NCI-H524 treated with DMSO at 0.1 percent for 48 hours (cell line): ENCODE measurements at places on chromosomes 7 and 10.
A peak's percentile ranks its signal among the peaks of the same experiment; 100 is the strongest.

GRCh38 chr7:101973130-101973529, 155.7 kb downstream of the CUX1 start:
- no peak for DNase-seq

DNA sequence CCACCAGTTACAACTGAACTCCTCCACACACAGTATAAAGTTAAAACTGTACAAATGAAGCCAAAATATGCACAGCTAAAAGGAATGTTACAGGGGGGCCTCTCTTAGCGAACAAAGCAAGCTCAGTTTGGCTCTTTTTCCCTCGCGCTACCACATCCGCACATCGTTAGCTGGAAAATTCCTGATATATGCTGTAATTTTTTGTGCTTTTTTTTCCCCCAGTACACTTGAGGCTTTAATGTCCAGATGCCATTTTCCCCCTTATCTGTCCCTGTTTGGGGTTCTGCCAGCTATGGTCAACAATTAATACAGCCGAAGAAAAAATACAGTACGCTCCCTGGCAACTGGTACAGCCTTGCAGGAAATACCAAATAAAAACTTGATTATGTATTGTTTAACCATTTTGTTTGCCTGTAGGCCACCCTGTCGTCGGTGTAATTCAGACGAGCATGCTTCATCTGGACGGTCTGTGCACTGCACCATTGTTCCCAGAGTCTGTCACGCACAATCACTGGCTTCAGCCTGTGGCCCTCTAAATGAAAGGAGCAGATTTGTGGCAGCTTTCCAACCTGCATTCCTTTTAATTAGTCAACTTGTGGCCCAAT, 108.1 kb upstream of the FAM133B start:
- peak; percentile 22 for DNase-seq

DNA sequence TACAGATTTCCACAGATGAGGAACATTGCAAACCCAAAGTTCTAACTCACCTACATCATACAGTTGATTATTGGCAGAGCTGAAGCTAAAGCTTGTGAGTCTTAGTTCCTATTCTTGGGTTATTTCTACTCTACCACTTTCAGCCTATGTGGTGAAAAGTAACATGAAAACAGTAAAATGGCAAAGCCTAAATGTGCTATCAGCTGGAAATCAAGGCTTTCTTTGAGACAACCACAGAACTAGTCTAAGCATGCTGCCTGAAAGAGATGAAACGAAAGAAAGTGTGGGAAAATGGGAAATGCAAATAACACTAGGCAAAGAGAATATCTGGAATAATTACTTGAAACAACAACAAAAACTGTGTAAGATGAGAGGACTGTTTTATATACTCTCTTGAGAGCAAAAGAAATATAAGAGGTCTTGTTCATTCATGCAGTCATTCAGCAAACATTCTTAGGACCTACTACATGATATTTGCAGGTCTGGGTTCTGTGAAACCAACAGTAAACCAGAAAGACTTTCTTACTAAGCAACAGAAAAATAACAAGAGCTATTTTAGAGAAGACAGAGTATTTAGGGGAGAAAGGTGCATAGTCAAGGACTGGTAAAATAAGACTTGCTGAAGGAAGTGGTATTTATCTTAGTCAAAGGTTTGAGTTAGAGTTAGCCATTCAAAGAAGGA, 437.1 kb downstream of the HTR7 start:
- no peak for DNase-seq

DNA sequence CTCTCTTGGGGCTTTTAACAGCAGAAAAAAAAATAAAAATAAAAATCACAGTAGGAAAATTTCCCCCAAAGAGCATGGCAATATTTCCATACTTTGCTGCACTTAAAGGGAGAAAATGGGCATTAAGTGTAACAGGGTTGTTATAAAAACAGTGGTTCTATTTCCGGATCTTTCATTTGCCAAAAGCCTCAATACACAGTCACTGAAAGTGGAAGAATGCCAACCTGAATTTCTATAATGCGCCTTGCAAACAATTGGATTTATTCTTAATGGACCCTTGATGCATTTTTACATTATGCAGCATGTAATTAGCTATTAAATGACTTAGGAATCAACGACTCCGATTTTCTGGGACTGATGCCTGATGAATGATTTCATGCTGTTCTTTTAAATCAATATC, 127.6 kb upstream of the NANOS1 start:
- no peak for DNase-seq

DNA sequence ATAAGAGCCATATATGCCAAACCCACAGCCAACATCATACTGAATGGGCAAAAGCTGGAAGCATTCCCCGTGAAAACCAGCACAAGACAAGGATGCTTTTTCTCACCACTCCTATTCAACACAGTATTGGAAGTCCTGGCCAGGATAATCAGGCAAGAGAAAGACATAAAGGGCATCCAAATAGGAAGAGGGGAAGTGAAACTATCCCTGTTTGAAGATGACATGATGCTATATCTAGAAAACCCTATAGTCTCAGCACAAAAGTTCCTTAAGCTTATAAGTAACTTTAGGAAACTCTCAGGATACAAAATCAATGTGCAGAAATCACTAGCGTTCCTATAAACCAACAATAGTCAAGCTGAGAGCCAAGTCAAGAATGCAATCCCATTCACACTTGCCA, 23.8 kb upstream of the STARD3NL start:
- no peak for DNase-seq

DNA sequence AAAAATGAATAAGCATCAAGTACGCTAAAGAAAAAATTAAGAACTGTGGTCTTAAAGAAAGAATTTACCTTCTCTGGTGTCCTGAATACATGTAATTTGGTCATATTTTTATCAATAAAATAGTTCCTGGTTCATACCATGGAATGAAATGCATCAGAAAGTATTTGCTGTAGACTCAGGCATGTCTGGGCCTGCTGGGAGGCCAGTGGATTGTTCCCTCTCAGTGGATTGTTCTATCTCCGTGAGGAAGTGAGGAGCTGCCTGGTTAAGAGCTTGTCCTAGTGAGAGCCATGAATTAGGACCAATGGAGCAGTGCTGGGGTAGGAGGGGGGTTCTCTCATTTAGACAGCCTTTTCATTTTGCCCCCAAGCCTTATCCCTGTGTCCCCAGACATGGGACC, 211.7 kb upstream of the HABP2 start:
- no peak for DNase-seq

DNA sequence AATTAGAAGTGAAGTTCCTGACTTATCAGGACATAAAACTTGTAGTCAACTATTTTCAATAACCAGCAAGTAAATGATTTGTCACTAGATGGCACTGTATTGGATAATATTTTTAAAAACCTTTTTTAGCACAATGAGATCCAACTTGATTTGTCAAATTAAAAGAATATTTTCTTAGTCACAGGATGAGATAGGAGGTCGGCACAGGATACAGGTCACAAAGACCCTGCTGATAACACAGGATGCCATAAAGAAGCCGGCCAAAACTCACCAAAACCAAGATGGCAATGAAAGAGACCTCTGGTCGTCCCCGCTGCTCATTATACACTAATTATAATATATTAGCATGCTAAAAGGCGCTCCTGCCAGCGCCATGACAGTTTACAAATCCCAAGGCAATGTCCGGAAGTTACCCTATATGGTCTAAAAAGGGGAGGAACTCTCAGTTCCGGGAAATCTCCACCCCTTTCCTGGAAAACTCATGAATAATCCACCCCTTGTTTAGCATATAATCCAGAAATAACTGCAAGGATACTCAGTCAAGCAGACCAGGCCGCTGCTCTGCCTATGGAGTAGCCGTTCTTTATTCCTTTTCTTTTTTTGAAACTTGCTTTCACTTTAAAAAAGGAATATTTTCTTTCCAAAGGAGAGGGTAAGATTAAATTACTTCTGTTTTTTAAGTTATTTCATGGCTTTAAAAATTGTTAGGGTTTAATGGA, 255.7 kb upstream of the MKLN1 start:
- DNase-seq = no peak

GRCh38 chr10:60821656-60822055, 43.4 kb downstream of the CDK1 start:
- DNase-seq = no peak

- DNase-seq = no peak
Observed at GRCh38 chr10:126349101-126349500, 39.2 kb downstream of the ADAM12 start.

DNA sequence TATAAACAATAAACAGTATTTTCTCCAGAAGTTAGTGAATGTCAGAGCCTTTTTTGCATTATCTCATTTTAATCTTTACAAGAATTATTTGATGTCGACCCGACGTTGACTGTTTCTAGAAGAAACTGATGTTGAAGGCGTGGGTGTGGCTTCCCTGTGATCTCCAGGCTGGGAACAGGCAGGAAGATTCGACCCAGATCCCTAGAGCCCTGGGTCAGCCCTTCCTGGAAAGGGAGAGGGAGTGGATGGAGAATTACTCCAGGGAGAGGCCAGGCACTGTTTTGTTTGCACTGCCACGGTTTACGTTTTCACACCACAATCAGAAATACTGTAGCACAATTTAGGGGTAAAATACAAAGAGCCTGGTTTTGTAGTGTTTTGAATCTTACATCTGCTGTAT, 133.1 kb downstream of the ADARB2 start:
- no peak for DNase-seq

GRCh38 chr7:148436571-148436970, 154.0 kb upstream of the C7orf33 start:
- DNase-seq = peak; percentile 27

GRCh38 chr7:6416516-6417145, 31.1 kb downstream of the DAGLB start:
- no peak for DNase-seq

DNA sequence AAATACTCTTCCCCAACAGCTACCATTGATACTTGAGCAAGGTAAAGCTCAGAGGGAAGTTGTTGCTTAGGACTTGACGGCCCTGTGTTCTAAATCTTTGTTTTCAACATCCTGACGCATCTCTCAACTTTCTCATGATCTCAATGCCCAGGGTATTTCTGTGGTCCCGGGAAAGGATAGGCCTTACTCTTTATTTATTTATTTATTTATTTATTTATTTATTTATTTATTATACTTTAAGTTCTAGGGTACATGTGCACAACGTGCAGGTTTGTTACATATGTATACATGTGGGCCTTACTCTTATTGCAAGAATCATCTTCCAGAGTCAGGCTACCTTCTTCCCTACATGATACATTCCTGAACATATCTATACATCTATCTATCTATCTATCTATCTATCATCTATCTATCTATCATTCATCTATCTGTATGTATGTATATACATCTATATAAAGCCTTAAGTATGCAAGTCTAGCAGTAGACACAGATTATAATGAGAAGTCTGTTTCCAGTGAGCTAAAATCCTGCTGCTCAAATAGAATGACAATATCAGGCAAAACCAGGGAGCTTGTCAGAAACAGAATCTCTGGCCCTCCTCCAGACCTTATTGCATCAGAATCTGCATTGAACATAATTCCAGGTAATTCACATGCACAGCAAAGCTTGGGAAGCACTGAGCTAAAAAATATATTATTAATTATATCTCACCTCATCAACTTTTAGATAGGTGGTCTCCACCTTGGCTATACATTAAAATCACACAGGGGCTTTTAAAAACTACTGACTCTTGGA, 12.2 kb upstream of the CPA5 start:
- no peak for DNase-seq

DNA sequence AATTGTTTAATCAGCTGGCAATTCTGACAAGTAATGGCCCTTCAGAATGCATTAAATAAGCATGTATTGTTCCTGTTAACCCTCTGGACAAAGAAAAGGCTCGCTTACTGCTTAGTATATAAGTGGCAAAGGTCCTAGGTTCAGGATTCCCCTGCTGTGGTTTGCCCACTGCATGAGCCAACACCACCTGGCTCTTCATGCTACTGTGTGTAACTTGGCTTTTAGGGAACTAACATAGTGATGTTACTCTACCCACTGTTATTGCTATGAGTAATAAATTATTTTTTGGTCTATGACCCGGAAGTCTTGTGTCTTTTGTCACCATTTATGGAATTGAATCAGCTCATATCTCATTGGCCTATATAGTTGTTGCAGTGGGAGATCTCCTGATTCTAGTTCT, 791.7 kb upstream of the PHF14 start:
- DNase-seq = no peak

DNA sequence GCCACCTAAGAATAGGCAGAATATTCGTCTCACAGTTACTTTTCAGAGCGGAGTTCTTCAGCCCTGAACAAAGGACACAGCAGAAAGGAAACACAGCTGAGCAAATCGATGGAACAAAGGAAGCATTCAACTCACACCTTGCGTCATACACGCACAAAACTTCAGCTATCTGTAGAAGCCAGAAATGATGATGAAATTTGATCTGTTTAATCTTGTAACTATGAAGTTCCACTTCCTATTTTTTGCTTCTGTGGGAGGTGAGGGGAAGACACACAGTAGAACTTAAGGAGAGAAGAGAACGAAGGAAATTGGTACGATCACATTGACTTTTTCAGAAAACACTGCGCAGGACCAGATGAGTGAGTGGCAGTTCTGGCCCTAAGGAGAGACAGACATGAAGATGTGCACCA, 26.2 kb downstream of the FAM171A1 start:
- no peak for DNase-seq

GRCh38 chr7:132499065-132499464, 77.2 kb downstream of the PLXNA4 start:
- DNase-seq = no peak

DNA sequence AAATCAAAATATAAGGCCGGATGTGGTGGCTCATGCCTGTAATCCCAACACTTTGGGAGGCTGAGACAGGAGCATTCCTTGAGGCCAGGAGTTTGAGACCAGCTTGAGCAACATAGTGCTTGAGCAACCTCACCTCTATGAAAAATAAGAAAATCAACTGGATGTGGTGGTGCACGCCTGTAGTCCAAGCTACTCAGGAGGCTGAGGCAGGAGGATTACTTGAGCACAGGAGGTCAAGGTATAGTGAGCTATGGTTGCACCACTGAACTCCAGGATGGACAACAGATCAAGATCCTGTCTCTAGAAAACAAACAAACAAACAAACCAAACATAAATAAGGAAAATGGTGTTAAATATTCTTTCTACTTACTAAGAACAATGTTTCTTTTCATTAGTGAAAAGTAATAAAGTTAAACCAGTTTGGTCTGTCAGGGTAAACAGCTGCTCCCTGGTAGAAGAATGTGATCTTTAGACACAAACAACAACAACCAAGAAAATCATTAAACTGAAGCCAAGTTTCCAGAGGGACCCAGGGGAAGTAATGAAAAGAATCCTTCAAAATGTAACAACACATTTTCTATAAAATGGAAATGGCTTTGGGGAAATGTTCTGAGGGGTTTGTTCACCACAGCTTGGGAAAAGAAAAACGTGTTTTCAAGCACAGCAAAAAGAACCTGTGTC, 17.5 kb upstream of the BAG3 start:
- DNase-seq = no peak

- no peak for DNase-seq
Observed at GRCh38 chr10:88994019-88994418, 3.4 kb downstream of the FAS start.
